Stimulated activated CD8-positive, alpha-beta memory T cell treated with anti-CD3 and anti-CD28 coated beads, Interleukin-7, amount 100 ng/mL, for 24 hours (primary cell): ENCODE measurements at places on chromosomes 3 and 15.

DNA sequence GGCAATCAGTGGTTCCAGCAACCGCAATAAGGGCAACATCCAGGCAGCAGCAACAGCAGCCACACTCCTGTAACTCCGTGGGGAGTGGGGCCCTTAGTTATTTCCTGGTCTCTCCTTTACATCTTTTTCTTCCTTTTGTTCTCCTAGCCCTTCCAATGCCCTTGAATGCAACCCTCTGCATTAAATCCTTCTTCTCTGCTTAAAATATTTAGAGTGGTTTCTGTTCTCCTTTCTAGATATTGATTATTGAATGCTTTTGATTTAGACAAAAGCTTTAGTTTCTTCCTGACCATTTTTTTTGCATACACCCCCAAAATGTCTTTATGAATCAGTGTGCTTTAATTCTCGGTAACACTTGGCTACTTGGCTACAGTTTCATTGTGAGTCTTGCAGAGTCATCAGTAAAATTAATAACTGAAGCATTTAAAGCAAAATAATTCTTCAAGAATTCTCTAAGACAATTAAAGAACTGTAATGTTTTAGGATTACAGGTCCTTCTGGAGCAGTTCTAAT, 586.1 kb downstream of the MECOM start:
- DNase-seq: no peak

- no peak for DNase-seq
Measured at GRCh38 chr3:162760789-162761188, 1264.2 kb downstream of the OTOL1 start.

- peak; percentile 23 for DNase-seq
Measured at GRCh38 chr15:58043192-58043903, 22.2 kb downstream of the ALDH1A2 start.

DNA sequence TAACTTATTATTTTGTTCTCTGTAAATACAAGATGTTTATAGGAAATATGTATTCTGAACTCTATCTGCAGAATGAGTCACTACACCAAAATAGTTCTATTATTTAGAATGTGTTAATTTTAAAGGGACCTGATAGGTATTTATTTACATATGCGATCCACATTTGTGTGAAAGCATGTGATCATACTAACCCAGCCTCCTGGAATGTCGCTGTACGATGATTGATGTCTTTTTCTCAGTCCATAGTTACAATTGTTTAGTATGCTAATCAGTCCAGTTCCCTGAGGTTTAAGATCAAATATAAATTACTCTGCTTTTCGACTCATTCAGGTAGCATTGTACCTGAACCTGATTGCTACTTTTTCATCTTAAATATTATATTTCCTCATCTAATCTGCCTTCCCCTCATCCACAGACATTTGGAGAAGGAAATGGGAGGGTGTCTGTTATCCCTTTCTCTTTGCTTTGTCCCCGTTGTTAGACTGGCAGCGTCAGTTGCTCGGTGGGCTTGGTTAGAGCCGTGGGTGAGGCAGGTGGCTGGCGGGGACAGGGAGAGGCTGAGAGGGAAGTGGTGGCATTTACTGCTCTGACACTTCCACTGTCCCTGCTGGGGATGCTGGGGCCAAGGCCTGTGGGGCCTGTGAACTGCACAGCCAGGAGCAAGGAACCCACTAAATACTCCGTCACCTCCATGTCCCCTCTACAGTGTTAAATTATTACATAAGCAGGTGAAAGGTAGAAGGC, 27.8 kb upstream of the NR2E3 start:
- no peak for DNase-seq

DNA sequence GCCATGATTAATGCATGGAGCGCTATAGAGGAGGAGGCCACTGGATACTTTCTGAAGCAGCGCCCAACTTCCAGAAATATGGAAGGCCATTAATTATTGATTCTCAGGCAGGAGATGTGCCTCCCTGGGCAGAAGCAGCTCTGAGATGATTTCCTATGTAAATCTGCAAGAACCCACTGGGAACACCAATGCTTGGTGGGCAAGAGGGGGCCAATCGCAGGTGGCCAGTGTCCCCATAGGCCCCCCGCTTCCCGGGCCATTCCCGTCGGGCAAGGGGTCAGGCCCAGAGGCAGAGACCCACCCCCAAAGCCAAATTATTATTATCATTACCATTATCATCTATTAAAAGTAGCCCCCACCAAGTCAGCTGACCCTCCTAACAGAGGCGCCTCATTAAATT, 288.0 kb upstream of the TLE3 start:
- DNase-seq: no peak

GRCh38 chr3:171876680-171877147, 33.6 kb downstream of the TMEM212 start:
- DNase-seq: no peak

DNA sequence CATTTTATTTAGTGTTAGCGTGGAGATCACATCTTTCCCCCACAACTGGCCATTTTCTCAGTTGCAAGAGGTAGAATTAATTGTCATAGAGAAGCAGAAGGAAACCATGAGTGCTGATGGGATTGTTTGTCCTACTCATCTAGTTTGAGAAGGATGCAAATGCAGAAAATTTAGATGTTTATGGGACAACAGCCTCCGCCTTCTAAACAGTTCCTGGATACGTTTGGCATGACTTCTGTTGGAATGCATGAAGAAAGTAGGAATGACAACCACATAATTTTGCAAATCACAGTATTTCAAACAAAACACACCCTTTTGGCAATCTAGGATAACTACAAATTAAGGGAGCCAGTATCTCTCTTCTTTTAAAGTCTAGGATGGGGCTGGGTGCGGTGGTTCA, 240.1 kb upstream of the SUCLG2 start:
- no peak for DNase-seq

DNA sequence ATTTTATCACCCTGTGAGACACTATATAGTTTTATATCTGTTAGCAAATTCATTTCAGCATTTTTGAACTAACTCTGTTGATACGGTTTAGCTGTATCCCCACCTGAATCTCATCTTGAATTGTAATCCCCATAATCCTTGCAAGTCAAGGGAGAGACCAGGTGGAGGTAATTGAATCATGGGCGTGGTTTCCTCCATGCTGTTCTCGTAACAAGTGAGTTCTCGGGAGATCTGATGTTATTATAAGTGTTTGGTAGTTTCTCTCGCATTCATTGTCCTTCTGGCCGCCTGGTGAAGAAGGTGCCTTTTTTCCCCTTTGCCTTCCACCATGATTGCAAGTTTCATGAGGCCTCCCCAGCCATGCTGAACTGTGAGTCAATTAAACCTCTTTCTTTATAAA, 53.2 kb upstream of the TMC3 start:
- DNase-seq: no peak

GRCh38 chr15:80776420-80777045, 2.6 kb upstream of the CEMIP start:
- DNase-seq: peak; percentile 49

DNA sequence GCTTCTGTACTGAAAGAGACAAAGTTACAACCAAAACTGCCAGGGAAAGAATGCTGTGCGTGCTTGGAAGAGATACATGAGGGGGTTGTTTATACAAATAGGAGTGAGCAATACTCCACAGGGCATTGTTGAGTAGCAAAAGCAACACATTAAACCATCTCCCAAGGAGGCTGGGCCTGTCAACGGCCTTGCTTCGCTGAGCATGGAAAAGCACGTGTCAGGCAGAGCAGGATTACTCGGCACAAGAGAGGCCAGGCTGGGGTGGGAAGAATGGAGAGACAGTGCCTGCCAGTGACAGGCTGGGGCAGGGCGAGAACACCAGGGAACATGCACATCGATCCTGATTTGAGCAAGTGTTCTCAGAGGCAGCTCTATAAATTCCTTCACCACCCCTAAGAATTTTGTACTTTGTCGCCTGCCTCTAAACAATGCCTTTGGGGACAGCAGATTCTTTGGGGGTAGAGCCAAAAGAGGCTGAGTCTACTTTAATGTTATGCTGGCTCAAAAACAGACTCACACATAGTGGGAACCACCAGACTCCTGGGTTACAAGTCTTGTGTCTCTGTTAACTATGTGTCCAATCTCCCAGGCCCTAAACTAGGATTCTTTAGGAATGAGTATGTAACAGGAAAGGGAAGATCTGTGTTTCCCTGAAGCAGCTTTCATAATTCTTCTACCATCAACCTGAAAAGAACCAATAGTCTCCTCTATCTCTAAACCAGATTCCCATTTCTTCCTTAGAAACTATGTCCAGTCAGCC, 67.2 kb downstream of the LIPC start:
- DNase-seq: no peak

DNA sequence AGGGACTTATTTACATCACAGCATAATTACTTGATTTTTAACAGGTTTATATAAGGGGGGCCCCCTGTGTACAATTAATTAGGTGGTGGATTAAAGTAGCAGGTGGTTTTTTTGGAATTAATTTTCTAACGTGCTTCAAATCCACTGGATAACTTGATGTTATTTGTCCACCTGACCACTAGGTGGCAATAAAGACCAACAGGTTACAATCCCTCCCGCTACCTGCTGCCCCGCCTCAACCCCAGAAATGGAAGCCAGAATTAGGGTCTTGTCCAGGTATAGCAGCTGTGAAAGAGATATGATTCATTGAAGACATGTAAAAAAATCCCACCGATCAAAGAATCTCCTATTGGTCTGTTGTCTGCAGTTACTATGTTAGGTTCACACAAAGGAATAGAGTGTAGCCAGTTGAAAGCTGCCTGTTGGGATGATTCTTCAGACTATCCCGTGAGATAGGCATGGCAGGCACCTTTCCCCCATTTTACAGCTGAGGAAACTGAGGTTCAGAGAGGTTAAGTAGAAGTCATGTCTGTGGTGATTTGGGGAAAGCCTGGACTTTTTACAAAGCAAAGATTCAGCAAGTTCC, 44.0 kb downstream of the MFSD1 start:
- DNase-seq: no peak

- DNase-seq: no peak
Measured at GRCh38 chr15:86317384-86317740, 237.7 kb downstream of the AGBL1 start.

DNA sequence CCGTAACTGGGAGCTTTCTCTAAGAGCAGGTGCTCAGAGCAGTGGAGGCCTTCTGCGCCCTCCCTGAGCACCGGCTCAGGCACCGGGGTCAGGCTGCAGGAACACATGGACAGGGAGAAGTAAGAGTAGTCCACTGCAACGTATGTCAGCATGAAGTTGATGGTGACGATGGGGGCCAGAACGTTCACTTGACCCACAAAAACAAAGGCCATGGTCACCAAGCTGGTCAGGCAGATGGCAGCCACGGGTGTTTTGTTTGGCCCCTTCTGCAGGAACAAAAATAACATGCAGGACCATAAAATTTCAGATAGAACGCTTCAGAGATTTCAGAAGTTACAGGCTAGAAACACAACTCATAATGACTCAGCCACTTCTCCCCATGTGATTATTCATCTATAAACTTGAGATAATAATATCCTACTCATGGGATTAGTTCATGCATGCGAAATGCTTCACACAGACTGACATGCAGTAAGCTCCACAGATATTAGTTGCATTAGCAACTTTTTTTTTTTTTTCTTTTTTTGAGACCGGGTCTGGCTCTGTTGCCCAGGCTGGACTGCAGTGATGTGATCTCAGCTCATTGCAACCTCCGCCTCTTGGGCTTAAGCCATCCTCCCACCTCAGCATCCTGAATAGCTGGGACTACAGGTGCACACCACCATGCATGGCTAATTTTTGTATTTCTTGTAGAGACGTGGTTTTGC, 52.2 kb upstream of the HEG1 start:
- no peak for DNase-seq

DNA sequence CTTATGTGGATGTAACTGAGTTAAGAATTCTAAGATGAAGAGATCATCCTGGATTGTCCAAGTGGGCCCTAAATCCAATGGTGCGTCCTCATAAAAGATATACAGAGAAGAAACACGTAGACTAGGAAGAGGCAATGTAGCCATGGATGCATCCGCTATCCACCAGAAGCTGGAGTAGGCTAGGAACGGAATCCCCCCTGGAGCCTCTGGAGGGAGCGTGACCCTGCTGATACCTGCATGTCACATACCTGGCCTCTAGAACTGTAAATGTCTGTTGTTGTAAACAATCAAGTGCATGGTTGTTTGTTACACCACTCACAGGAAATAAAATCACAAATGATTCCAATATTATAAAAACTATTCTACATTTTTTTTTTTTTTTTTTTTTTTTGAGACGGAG, 254.5 kb upstream of the RORA start:
- no peak for DNase-seq

DNA sequence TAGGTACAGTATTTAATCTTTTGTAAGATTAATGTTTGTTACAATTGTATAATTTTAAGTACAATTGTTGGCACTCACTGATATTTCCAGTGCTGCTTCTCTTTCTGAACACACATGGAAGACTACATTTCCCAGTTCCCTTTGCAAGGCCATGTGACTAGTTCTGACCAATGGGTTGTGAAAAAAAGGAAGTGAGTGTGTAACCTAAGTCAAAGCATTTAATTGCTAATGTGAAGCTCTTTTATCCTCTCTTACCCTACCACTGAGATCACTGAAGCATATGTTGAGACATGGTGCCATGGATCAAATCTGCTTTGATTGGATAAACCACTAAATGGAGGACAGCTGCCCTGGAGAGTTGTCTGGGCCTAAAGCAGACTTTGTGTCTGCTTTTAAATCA, 83.9 kb upstream of the PLXND1 start:
- no peak for DNase-seq

DNA sequence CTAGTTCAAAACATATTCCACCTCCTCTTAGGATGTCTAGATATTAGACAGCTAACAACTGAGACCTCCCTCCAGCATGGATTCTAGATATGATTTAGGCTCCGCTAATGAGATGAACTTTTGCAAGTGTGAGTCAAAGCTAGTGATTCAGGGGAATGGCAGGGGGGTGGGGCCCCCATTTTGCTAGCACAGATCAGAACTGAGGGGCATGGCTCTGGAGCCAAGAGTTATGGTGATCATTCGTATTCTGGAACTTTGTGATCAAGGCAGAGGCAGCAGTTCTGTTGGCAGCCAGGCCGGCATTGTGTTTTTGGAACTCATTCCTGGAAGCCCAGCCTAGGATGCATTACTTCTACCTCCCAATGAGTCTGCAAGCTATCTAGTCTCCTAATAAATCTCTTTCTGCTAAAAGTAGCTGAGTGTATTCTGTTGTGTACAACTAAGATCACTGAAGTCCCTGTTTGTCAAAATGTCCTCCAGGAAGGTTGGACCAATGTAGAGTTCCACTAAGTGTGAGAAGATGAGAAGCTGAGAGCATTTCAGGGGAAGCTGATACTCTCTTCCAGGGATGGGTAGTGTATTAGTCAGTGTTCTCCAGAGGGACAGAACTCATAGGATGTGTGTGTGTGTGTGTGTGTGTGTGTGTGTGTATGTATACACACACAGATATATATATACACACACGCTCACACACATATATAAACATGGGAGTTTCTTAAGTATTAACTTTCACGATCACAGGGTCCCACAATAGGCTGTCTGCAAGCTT, 312.7 kb downstream of the TLE3 start:
- DNase-seq: no peak
